ENCODE measurements at places on chromosomes 16 and 17.

- no peak for DNase-seq
These were observed 30.2 kb upstream of the CPPED1 start for GRCh38 chr16:12833926-12834325.

- no peak for DNase-seq
These were observed 55.2 kb upstream of the IRX5 start for GRCh38 chr16:54875443-54875842.

DNA sequence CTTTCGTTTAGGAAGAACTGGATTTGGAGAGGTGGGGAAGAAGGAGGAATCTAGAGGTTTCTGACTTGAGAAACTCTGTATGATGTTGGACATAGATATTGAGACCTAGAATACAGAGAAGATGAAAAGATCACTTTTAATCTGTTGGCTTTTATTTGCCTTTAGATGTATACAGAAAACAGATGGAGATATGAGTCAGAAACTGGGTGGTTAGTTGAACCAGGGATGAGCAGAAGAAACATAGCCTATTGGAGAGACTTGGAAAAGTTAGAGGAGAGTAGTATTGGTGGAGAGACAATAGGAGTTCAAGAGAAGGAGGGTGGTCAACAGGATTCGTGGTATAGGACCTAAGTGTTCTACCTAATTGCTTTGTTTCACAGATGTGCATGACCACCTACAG, 5.1 kb downstream of the PHAF1 start:
- DNase-seq, result no peak

DNA sequence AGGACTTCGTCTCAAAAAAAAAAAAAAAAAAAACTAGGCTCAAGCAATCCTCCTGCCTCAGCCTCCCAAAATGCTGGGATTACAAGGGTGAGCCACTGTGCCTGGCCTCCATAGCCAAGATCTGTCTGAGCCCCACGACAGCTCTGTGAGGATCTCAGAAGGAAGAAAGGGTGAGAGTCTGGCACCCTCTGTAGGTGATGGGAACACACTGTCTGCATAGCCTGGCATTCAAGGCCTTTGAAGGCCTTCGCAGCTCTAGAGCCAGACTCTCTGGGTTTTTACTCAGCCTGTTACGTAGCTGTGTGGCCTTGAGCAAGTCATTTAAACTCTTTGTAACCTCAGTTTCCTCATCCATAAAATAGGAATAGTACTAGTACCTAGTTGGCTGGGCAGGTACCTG, 6.3 kb upstream of the XPO6 start:
- DNase-seq, result no peak

DNA sequence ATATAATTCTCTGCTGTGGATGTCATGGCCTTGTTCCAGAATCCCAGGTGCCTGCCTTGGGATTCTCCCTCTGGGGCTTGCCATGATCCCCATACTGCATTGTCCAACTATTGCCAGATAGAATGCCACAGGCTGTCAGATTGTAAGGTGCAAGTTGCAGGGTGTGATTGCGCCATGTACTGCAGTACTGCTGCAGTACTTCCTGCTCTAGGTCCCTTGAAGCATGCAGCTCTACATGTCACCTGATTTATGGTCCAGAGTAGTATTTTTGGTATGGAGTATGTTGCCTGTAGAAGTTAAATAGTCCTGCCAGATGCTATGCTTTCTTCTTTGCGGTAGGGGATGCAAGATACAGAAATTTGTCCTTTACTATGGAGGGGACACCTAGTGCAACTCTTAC, 7.0 kb upstream of the SLFN5 start:
- DNase-seq, result no peak

- no peak for DNase-seq
These were observed 467.5 kb upstream of the C16orf82 start for GRCh38 chr16:26598998-26599784.

DNA sequence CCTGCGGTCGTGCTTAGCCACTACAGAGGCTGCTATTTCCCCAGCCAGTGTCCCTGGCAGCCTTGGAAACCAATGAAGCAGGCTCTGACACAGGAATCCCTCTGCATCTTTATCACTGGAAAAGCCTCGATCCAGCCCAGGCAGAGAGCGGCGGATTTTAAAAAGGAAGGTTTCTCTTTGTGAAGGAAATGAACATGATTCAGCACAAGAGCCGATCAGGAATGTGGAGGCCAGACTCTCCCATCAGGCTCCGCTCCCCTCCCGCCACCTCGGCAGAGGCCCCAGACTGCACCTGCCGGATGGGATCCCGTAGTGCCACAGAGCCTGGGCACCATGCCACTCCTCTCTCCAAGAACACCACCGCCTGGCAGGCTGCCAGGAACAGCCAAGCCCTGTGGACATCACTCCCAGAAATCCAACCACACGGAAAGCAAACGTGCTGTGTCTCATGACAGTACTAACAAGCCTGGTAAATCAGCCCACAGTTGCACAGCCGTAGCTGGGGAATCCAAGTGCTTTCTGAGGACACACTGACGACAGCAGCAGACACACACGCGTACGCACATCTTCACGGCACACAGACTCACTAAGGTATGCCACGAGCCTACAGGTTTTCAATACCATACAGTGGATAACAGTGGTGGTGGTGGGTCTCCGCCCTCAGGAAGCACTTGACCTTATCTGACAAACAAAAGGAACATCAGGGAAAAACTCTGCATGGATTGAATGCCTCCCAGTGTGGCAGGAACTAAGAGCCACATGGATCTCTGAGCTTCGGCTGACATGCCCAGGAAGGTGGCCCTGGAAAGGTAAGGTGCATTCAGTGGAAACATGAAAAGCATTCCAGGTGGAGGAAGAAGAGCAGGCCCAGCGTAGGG, 5.4 kb downstream of the LRRC75A start:
- no peak for DNase-seq

DNA sequence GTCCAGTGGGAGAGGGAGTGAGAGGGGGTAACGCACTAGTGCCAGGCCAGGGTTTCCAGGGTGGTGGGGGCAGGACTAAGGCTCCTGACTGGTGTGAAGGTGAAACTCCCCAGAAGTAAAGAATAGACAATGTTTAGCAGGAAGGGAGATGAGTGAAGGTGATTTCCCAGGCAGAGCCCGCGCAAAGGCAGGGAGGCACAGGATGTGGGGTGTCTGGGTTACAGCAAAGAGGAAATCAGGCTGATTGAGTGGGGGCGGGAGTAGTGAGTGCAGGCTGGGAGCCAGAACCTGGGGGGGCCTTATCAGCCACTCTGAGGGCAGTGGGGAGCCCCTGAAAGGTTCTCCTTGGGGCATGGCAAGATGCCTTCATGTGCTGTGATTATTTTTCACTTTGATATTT, 167.5 kb downstream of the UTP18 start:
- DNase-seq, result no peak

- DNase-seq, result no peak
These were observed 259.9 kb upstream of the IRX3 start for GRCh38 chr16:54546521-54546920.

DNA sequence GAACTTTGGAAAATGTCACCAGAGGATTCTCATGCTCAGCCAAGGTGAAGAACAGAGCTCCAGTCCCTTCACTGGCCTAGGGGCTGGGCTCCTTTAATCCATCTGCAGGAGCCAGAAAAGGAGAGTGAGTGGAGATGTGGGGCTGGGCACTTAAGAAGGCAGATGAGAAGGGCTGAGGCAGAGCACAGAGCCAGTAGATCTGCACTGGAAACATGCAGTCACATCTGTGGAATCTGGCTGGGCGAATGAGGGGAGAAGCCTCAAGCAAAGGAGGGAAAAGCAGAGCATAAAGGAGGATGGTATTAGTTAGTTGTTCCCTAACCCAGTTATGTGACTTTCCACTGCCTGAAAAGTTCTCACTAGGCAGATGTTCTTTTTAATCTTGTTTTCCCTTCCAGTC, 50.4 kb upstream of the BCAR1 start:
- DNase-seq, result no peak

GRCh38 chr17:7039832-7040231, 4.0 kb downstream of the SLC16A13 start:
- DNase-seq, result no peak

DNA sequence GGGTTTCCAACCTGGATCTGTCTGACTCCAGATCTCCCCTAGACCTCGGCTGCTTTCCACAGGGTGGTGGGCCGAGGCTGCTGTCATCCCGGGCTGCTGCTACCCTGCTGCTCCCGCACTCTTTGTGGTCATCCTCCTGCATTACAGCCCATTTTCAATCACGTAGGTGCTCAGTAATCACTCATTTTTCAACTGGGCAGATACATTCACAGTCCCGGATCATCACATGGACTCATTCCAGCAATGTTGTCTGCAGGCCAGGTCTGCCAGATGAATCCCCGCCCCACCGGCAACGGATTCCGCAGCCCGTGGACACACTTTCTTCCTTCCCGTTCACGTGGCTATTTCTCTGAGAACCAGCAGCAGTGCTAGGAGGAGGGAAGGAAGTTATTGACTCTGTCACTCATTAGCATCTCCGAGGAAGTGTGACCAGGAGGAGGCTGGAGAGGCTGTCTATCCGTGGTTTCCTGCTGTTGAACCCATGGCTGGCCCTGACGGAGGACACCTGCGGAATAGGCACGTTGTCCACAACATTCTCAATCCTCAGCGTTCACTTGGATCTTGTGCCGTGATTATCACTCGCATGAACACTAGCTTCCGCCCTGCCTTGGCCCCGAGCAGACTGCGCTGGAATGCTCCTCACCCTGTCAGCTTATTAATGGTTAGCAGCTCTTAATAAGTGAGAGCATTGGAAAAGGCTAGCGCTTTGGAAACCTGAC, 14.7 kb upstream of the ZCCHC14 start:
- no peak for DNase-seq

All from cortex of kidney (tissue), 1 donor.